GM23338 (cell line): ENCODE measurements at places on chromosomes 4 and X.

DNA sequence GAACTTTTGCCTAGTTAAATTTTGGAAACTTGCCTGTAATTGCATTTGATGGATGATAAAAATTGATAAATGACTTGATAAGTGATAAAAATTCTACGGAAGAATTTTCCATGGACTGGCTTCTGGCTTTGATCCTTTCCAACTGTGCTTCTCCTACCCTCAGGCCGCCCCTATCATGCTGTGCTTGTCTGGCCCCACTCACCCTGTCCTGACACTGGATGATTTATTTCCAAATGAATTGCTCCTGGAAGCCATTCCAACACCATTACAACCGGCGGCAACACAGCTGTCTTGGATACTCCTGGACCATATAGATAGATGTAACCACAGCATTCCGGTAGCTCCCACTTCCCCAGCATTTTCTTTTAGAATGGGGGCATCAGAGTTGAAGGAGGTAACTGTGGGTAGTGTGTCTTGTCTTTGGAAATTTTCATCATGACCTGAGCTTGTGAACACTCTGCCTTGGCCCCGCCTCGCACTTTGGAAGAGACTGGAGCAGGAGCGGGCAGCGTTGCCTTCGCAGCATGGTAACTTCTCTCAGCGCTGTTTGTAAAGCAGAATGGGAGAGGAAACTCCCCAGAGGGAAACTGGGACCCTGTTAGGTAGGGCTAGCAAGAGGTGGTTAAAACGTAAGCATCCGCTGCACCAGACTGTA lies 77.4 kb downstream of the TBL1X start:
- no peak for DNase-seq

DNA sequence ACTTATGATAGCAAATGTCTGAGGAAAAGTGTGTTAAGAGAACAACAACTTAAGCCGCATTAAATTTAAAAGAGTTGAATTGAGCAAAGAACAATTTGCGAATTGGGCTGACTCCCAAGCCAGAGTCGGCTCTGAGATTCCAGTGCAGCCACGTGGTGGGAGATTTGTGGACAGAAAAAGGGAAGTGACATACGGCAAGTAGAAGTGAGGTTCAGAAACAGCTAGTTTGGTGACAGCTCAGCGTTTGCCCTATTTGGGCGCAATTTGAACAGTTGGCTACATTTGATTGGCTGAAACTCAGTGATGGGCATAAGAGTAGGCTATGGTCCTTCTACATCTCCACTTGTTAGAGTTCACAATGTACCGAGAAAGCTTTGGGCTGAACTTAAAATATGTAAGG lies 124.0 kb downstream of the PRKX start:
- DNase-seq, result no peak

- peak; percentile 5 for DNase-seq
These were observed 14.6 kb upstream of the ATXN3L start for GRCh38 chrX:13334491-13334890.

GRCh38 chrX:16712548-16713155 lies at the start of gene CTPS2:
Gene CTPS2, minus strand, starts transcription at chrX:16712669. Its CDS starts 9,767 bp downstream, at chrX:16702902.
- peak; percentile 58 for DNase-seq

GRCh38 chr4:174086829-174087799 lies 196.4 kb downstream of the FBXO8 start:
- DNase-seq, result no peak

- peak; percentile 37 for DNase-seq
These were observed 217.9 kb upstream of the KLHL4 start for GRCh38 chrX:87299563-87300160.

DNA sequence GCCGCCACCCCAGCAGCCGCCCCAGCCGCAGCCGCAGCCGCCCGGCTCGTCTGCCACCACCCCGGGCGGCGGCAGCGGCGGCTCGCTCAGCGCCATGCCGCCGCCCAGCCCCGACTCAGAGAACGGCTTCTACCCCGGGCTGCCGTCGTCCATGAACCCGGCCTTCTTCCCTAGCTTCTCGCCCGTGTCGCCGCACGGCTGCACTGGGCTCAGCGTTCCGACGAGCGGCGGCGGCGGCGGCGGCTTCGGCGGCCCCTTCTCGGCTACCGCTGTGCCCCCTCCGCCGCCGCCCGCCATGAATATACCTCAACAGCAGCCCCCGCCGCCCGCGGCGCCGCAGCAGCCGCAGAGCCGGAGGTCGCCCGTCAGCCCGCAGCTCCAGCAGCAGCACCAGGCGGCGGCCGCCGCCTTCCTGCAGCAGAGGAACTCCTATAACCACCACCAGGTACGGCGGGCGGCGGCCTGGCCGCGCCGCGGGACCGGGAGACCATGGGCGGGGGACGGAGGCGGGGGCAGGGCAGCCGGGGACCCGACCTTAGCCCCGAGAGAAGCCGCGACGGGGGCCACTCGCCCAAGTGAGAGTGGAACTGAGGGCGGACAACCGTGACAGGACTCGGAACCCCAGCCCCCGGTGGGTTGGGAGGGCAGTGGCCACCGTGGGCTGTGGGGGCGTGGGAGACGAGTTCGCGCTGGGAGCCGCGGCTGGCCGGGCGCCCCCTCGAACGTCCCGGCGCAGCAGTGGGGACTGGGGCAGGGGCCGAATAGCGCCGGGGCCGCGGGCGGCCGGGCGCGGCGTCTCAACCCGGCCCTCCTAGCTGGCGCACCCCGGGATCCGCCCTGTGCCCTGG lies 1.8 kb downstream of the CPEB2 start:
- peak; percentile 38 for DNase-seq

DNA sequence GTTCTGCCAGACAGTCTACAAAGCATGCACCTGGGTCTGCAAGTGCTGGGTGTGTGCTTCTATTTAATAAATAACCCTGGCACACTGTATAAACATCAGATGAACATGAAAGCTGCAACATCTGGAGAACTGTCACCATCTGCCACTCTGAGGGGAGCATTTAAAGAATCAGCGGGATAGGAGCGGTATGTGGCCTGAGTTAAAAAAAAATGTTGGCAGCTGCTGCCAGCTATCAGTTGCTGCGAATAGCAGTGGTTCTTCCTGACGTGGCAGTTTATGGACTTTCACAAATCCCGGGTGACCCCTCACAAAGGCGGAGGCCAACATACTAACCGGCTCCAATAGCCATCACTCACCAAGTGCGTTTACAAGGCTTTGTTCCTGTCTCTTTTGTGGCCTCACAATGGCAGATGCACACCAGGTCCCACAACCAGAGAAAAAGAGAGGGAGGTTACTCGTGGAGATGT lies 95.1 kb downstream of the RASL11B start:
- no peak for DNase-seq

DNA sequence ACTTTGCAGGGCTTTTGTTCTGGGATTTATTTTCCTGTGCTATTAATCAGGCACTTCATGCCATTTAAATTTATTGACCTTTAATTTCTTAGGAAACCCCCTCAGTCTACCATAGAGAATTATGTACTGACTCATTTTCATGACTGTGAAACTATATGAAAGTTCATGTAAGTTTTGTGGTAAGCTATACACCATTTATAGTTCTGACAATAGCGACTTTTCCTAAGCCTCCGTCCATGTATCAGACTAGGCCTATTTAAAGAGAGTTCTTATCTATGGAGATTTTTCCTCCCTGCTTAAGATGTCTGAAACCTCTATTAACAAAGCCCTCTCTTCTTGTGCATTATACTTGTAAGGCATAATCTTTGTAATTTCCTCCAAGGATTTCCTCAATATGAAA lies 111.6 kb downstream of the AFF2 start:
- DNase-seq, result no peak

DNA sequence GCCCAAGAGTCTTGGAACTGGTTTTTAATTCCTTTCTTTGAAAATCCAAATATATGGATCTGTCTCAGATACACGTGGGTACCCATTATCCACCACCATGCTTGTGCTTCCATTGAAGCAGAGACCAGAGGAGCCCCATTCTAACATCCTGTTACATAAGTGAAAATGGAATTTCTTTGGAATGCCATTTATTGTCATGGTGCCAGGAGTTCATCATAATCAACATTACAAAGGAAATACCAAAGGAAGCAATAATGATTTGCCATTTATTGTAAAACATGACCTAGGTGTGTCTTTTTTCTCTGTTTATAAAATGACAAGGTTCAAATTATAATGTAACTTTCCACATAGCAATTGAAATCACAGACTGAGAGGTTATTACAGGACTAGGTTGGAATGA lies 61.7 kb downstream of the PALLD start:
- DNase-seq, result peak; percentile 62

GRCh38 chrX:152646961-152647360 lies 9.3 kb downstream of the GABRQ start:
- no peak for DNase-seq

GRCh38 chr4:55173580-55173979 lies 48.2 kb upstream of the KDR start:
- DNase-seq, result no peak

DNA sequence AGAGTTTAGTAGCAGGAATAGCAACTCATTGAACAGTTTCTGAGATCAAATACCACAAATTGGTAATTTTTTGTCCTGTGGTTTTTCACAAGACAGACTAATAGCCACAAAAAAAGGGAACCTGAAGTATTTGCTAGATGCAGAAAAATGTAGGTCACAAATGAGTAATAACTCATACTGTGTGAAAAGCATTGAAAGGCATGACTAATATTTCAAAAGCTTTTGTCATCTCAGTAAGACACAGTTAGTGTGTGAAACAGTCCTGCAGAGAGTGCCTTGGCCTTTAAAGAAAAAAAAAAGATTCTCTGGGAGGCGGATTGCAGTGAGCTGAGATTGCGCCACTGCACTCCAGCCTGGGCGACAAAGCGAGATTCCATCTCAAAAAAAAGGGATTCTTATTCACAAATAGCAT lies 31.4 kb upstream of the SLC25A31 start:
- DNase-seq, result no peak
